ENCODE measurements at places on chromosomes 4 and X.

DNA sequence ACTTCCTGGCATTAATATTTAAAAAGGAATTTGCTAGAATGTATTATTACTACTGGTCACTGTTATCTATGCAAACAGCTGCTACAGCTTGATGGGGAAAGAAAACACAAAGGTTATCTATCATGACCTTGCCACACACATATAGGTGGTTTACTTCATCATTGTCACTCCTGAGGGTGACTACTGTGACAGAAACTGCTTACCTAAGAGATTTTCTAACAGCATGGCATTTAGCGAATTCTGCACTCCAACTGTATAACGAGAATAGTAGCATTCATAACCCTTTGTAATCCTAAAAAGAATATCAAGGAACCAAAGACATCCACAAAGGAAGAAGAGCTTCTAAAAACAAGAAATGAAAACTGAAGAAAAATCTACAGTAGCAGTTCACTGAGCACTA, 74.6 kb upstream of the SPOCK3 start:
- no peak for DNase-seq

GRCh38 chrX:37666516-37666915, 19.1 kb upstream of the XK start:
- no peak for DNase-seq

- DNase-seq: no peak
Measured at GRCh38 chr4:82501154-82501442, 60.7 kb downstream of the TMEM150C start.

GRCh38 chrX:43847352-43847751, 34.9 kb downstream of the MAOB start:
- no peak for DNase-seq

GRCh38 chr4:25977397-25978170, 63.6 kb downstream of the SMIM20 start:
- DNase-seq: no peak

Measured in GDM1 (cell line).